ENCODE measurements at places on chromosomes 2 and 18.
A peak's percentile ranks its signal among the peaks of the same experiment; 100 is the strongest.

DNA sequence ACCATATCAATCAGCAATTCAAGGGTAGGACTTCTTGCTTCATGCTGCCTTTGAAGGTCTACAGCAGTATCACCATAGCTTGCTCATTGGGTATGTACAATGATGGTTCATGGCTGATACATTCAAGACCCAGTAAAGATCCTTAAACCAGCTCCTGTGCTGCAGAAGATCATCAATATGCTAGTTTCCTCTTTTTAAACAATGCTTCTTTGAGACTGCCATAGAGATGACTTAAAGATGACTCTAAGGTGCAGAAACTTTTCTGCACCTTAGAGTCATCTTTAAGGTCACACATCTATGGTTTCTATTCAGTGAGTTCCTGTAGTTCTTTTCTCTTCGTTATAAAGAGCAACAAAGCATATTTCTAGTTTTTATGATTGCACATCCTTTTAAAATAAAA lies 102.8 kb upstream of the KLHL14 start:
- DNase-seq = no peak

- DNase-seq = no peak
These were observed 150.0 kb upstream of the EPB41L3 start for GRCh38 chr18:5693699-5694294.

- no peak for DNase-seq
These were observed 34.7 kb downstream of the SFXN5 start for GRCh38 chr2:73036766-73037165.

DNA sequence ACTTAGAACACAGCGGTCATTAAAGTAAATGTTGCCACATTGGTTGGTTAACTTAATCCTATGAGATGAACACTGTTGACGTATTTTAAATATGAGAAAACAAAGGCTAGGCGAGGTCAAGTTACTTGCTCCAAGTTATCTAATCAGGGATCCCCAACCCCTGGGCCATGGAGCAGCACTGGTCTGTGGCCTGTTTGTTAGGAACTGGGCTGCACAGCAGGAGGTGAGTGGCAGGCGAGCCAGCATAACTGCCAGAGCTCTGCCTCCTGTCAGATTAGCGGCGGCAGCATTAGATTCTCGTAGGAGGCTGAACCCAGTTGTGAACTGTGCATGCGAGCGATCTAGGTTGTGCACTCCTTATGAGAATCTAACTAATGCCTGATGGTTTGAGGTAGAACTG lies 878.9 kb downstream of the CPS1 start:
- DNase-seq = no peak

GRCh38 chr2:234535464-234535863 lies 38.6 kb upstream of the ARL4C start:
- no peak for DNase-seq

GRCh38 chr2:222844323-222844722 lies 16.5 kb upstream of the ACSL3 start:
- peak; percentile 14 for DNase-seq

DNA sequence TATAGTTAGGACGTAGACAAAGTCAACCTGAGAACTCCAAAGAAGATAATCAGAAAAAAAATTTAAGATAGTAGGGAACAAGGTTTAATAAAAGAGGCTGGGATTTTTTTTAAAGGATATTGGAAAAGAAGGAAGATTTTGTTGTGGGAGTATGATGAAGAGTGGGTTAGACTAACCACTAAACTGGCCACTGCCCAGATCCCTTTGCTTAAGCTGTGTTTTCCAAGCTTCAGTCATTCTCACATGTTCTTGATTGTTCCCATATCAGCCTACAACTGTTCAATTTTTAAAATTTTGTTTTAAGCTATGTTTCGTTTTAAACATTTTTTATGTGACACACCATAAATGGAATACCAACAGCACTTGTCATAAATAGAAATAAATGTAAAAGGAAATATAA lies 284.5 kb upstream of the MMADHC start:
- DNase-seq = no peak

GRCh38 chr2:209074711-209075110 lies 349.1 kb upstream of the MAP2 start:
- no peak for DNase-seq

- no peak for DNase-seq
These were observed 60.6 kb downstream of the BCL2 start for GRCh38 chr18:63258749-63259566.

GRCh38 chr2:105733875-105734274 lies 10.8 kb upstream of the NCK2 start:
- no peak for DNase-seq

GRCh38 chr2:225465827-225466226 lies 66.3 kb downstream of the NYAP2 start:
- DNase-seq = no peak

- DNase-seq = no peak
These were observed 19.1 kb downstream of the CYBRD1 start for GRCh38 chr2:171541202-171541887.

GRCh38 chr2:31223026-31223425 lies 5.7 kb upstream of the CAPN14 start:
- DNase-seq = no peak

GRCh38 chr2:163664610-163665009 lies 71.2 kb downstream of the FIGN start:
- no peak for DNase-seq

- no peak for DNase-seq
These were observed 602.7 kb upstream of the ZNF804A start for GRCh38 chr2:183995632-183996031.

- DNase-seq = no peak
These were observed 666.3 kb downstream of the TSN start for GRCh38 chr2:122421775-122422174.

Measured in hypothalamus (tissue), 51 donors.